Activated T-helper 2 cell treated with anti-CD3 and anti-CD28 coated beads, Interferon-gamma antibody, Interleukin-2, Interleukin-4, amounts not matched to agents 10 μg/mL and 5 μg/mL and 100 μg/mL, durations not matched to agents 14 hours and 24 hours and 36 hours (primary cell): ENCODE measurements at places on chromosomes 3 and 15.

- no peak for DNase-seq
These were observed 157.2 kb upstream of the IL12A start for GRCh38 chr3:159831466-159831865.

- DNase-seq: no peak
These were observed 2.4 kb upstream of the VIPR1 start for GRCh38 chr3:42500091-42500490.

DNA sequence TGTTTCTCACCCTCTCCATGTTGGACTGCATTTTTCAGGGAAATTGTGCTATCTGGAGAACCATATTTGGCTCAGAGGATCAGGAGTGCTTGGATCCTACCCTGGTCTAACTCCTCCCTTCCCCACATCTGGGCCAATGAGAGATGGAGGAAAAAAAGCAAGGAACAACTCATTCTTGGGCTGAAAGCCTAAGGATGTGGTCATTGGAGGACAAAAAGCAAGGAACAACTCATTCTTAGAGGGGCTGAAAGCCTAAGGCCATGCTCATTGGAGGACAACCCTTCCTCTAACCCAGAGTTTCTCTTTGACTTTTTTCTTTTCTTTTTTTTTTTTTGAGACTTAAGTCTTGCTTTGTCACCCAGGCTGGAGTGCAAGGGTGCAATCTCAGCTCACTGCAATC lies 48.6 kb upstream of the CHRNB4 start:
- DNase-seq: no peak

DNA sequence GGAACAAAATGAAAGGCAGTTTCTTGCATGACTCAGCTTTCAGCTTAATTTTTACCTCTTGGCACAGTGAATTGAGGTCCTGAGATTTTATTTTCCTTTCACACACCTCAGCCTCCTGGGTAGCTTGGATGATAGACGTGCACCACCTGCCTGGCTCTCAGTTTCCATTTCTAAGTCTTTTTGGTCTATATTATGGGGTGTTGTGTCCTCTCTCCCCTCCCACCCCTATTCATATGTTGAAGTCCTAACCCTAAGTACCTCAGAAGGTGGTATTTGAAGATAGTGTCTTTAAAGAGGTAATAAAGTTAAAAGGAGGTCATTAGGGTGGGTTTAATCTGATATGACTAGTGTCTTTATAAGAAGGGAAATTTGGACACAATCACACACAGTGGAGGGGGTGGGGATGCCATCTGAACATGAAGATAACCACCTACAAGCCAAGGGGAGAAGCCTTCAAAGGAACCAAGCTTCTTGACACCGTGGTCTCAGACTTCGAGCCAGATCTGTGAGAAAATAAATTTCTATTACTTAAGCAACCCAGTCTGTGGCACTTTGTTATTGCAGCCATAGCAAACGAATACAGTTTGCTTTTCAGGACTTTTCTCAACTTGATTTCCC lies 85.2 kb downstream of the STRIT1 start:
- no peak for DNase-seq

GRCh38 chr3:114745322-114746240 lies 401.5 kb downstream of the ZBTB20 start:
- no peak for DNase-seq

GRCh38 chr15:39748276-39748675 lies 34.4 kb downstream of the FSIP1 start:
- DNase-seq: no peak

- DNase-seq: no peak
These were observed 42.7 kb upstream of the PYGO1 start for GRCh38 chr15:55630858-55631257.

DNA sequence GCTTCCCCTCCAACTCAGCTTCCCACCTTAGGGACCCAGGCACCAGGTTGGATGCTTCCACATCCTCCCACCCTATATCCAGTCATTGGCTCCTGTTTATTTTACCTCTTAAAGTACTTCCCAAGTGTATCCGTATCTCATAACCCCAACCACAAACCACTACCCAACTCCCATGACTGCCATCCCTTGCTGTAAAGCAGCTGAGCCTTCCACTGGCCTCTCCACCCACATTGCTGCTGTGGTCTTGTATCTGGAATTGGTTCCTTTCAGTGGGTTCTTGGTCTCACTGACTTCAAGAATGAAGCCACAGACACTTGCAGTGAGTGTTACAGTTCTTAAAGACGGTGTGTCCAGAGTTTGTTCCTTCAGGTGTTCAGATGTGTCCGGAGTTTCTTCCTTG lies 79.8 kb upstream of the HRH1 start:
- no peak for DNase-seq

- no peak for DNase-seq
These were observed 153.1 kb upstream of the STT3B start for GRCh38 chr3:31379598-31379997.

DNA sequence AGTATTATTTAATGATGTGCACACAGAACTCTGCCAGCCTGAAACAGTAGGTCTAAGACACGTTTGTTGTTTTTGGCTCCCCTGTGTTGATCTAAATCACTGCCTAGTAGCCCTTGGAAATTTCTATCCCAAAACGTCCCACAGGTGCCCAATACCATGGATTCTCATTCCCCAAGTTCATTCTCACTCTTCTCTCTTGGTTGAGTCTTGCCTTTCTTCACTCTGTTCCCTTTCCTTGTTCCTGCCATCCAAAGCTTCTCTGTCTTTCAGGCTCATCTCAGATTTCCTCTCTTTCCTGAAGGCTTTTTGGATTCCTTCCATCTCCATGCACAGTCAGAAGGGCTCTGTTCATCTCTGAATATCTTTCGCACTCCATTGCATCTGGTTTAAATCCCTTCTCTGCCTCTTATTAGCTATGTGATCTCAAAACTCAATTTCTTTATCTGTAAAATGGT lies 54.2 kb downstream of the PPARG start:
- no peak for DNase-seq

GRCh38 chr3:186746008-186746407 lies 28.8 kb downstream of the KNG1 start:
- DNase-seq: no peak

- DNase-seq: no peak
These were observed 65.3 kb upstream of the SNRK start for GRCh38 chr3:43221076-43221475.

- DNase-seq: no peak
These were observed 92.8 kb downstream of the OCA2 start for GRCh38 chr15:28006116-28006905.

DNA sequence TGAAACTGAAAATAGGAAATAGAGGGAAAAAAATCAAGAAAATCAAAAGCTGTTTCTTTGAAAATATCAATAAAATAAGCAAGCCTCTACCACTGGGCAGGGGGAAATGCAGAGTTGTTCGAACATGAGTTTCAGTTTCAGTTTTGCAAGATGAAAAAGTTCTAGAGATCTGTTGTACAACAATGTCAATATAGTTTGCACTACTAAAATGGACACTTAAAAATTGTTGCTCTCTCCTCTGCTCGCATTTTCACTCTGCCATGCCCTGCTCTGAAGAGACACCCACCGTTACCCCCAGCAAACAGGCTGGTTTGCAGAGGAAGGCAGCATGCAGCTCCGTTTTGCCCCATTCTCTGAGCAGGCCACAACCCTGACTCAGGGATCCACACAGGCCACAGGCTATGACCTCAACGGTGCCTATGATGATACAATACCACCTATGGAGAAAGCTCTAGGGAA lies 64.5 kb downstream of the ZNF148 start:
- DNase-seq: peak; percentile 43

DNA sequence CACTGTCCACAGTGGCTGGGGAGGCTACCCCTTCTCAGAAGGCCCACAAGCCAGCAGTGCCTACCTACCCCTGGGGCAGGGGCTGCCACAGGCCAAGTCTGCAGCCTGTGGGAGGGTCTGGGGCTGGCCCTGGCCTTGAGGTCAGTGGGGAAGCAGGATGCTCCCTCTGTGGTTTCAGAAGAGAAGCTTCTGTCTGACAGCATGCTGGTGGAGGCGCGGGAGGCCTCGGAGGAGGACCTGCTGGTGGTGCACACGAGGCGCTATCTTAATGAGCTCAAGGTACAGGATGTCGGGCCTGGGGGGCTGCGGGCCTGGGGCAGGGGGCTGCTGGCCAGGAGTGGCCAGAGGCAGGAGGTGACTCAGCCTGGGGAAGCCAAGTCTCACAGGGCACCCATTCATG lies 3.2 kb downstream of the HDAC11 start:
- no peak for DNase-seq
